ENCODE measurements at places on chromosomes 7 and 10.

DNA sequence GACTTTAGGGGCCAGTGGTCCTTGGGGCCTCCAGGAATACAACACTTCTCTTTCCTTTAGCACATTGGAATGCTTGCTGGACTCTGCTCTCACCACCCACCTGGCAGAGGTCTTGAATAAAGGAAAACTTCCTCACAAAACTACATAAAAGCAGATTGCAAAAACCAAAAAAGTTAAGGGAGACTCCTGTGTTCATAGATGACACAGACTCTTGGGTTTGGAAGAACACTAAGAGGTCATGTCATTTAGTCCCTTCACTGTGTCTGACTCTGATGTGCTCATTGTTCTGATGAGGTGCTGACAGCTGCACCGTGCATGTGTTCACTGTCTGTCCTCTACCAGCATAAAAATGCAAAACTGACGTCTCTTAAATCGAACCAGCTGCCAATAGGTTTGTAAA is 11.4 kb downstream of the BLNK start:
- DNase-seq = no peak

DNA sequence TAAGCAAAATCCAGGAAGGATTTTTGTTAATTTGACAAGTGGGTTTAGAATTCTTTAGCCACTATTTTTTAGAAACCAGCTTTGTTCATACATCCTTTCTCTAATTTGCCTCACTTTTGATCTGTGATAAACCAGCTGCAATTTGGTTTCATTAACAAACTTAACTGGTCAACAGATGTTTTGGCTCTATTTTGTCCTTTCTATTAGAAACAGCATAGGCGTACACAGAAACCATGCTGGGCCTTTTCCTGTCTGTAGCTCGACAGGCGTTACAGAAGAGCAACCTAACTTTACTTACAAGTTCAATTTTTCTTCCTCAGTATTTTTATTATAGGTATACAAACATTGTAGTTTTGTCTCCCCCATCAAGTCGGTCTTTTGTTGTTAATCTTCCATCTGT is 28.2 kb downstream of the KAT6B start:
- DNase-seq = no peak

GRCh38 chr7:134539380-134540004 is 9.4 kb upstream of the AKR1B15 start:
- no peak for DNase-seq

DNA sequence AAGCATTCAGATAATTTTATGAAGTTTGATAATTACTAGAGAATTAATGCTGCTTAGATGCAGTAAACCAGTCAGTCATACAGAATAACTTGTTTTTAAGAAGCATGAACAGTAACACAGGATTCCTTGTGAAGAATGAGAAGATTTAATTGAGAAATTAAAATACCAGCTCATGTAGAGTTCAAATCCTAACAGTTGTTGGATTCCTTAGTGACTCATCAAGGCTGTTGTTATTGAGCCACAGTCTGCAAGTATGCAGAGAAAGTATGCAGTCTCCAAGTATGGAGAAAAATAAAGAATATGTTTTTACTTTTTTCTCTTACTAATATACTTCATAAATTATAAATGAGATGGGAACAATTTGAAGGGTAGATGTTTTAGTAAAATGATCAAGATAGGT is 30.2 kb upstream of the CYP26C1 start:
- no peak for DNase-seq

DNA sequence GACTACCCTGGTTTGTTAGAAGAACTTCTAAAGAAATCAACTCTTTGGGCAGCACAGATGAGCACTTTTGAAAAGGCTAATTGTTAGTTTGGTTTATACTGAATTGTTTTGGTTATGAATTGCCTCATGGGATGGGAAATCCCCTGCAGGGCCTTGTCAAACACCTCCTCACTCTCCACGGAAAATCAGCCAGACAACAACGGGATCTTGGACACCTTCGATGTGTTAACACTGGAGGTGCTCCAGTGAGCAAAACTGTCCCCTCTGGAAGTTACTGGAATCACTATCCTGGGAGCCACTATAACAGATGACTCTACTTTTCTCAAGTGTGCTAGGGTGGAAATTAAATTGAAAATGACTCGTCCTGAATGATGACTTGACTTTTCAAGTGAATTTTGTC is 38.7 kb downstream of the CDK6 start:
- DNase-seq = no peak

- DNase-seq = no peak
Measured at GRCh38 chr10:25076506-25077177, 60.2 kb downstream of the THNSL1 start.

GRCh38 chr7:140544388-140544826 is 65.1 kb upstream of the MKRN1 start:
- no peak for DNase-seq

DNA sequence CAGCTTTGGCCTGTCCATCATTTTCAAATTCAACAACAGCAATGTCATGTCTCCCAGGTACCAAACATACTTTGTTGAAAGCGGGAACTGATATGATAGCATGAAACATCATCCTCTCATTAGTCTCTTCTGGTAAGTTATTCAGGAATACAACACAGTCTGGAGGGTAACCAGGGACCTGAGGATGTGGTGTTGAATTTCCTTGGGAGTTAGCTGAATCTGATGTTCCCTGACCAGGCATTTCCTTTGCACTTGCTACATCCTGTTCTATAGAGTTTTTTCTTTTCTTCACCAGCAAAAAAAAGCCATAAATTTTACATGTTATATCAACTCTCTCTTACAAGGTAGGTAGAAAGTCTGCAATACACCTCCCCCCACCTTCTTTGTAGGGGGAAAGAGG is 97.8 kb upstream of the AFAP1L2 start:
- DNase-seq = no peak

DNA sequence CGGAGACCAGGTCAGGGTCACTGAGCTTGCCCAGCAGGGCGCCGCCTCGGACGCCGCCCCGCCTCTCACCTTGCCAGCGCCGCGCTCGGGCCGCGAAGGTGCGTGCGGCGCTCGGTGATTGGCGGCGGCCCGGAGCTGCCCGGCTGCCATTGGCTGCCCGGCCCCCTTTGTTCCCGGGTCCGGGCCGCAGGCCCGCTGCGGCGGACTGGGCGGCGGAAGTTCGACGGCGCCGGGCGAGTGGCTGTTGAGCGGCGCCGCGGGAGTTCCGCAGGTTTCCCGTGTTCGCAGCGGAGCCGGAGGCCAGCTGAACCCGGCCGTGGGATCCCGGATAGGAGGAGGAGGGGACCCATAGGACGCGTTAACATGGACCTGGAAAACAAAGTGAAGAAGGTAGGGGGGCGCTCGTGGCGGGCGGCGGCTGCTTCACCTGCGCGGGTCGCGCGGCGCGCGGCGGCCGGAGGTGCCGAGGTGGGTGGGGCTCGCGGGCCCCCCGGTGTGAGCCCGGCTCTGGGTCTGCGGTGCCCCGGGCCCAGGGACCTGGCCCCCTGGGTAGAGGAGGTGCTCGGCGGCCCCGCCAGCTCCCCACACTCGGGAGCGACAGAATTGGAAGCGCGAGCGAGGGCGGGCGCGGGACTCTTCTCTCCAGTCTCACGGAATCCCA is at the start of gene TES:
TES (plus strand) TSS at position 195 of the 661 bp plus-strand sequence; CDS start at position 364, 169 bp downstream.
- peak; percentile 46 for DNase-seq

- DNase-seq = no peak
Measured at GRCh38 chr10:101145145-101145544, 14.0 kb downstream of the TLX1 start.

DNA sequence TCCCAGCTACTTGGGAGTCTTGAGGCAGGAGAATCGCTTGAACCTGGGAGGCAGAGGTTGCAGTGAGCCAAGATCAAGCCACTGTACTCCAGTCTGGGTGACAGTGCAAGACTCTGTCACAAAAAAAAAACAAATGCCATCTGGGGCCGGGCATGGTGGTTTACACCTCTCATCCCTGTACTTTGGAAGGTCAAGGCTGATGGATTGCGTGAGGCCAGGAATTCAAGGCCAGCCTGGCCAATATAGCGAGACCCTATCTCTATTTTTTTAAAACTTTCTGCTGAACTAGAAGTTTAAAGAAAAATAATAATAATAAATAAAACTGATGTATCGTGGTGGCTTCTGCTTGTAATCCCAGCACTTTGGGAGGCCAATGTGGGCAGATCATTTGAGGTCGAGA is 15.7 kb upstream of the RNF216 start:
- no peak for DNase-seq

GRCh38 chr7:128863433-128863989 is 855 bp downstream of the ATP6V1F start:
- peak; percentile 14 for DNase-seq

DNA sequence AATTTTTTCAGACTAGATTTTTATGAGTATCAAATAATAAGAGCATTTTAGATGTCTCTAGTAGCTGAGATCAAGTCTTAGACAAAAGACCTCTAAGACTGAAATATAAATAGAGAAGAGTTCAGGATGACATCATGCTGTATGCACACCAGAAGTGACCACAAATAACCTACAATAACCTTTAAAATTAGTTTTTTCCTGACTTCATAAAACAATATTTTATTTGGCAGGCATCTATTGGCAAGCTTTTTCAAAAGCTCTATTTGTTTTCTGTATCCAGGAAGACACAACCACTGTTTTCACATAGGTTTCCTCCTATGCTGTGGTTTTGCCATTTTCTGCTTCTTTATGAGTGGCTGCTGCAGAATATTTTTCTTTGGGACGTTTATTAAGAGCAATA is 359.1 kb downstream of the CRPPA start:
- no peak for DNase-seq

DNA sequence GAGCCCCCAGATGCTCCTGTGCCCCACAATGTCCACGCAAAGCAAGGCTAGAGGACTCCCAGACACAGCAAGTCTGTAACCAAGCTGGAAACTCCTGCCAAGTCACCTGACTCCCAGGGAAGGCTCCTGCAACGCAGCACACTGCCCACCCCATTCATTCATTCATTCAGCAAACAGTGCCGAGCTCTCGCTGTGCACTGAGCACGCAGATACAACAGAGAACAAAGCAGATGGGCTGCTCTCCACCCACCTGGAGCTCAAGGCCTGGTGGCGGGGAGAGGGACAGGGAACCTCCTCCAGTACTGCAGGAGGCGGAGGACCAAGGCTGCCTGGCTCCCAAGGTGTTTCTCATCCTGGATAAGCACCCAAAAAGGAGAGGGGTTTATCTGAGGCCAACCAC is 8.6 kb downstream of the KCNH2 start:
- DNase-seq = no peak

- no peak for DNase-seq
Measured at GRCh38 chr7:150800581-150801241, at the start of gene TMEM176A. TMEM176A (plus strand) TSS chr7:150800769; CDS start chr7:150801551, 782 bp downstream.

GRCh38 chr10:35613597-35614226 is 8.6 kb downstream of the GJD4 start:
- no peak for DNase-seq

DNA sequence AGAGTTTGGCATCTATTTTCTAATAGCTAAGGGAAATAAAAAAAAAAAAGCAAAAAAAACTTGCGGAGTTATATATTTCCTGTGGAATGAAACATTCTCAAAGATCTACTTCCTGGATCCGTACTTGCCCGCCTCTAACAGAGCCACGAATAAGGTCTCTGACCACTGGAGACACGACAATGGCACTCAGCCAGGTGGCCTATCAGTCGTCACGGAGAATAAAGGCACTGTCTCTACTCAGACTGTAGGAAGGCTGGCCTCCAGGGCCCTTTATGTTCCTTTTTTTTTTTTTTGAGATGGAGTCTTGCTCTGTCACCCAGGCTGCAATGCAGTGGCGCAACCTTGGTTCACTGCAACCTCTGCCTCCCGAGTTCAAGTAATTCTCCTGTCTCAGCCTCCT is 58.7 kb downstream of the RGS10 start:
- no peak for DNase-seq

GRCh38 chr10:88131511-88132139 is 268.2 kb downstream of the PTEN start:
- DNase-seq = no peak

GRCh38 chr7:18513343-18513742 is 17.8 kb downstream of the HDAC9 start:
- DNase-seq = no peak

GRCh38 chr7:22787951-22788350 is 34.7 kb downstream of the TOMM7 start:
- DNase-seq = no peak

- no peak for DNase-seq
Measured at GRCh38 chr7:958221-959200, 4.0 kb upstream of the ADAP1 start.

DNA sequence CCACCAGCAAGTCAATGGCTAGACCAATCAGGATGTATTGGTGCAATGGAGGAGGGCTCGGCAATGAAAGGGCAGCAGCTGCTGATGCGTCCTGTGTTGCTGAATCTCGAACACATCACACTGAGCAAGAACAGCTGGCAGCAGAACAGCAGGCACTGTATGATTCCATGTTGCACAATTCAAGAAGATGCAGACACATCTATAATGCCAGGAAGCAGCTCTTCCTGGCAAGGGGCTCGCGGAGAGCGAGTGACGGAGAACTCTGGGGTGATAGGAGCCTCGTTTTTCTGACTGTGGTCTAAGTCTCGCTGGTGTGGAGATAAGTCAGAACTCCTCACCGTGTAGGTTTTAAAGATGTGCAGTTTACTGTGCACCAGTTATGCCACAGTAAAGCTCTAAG is 24.8 kb upstream of the PFKP start:
- DNase-seq = no peak

DNA sequence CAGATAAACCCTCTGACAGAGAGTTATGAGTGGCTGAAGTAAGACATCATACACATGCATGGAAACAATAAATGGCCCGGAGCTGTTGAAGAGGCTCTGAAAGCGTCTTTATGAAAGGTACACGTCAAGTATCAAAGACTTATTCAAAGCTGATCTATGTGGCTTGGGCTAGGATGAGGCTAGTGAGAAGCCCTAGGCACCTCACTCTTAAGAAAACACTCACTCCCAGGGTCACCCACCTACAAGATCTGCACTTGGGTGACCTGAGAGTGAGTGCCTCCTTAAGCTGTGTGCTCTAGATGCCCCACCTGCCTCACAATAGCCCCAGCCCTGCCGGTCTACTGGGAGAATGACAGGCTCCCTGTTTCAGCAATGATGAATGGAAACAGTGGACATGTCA is 1.1 kb upstream of the GIMAP1 start:
- DNase-seq = no peak

DNA sequence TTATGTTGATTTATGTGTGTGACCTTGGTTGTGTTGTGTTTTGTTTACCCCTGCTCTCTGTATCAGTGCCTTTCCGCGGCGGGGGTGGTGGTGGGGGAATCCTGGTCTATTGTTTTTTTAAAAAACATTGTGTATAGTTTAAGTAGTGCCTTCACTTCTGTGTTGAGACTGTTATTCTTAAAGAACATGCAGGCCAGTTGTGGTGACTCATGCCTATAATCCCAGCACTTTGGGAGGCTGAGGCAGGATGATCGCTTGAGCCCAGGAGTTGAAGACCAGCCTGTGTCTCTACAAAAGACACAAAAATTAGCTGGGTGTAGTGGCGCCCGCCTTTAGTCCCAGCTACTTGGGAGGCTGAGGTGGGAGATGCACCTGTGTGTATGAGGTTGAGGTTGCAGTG is 429.0 kb upstream of the LRGUK start:
- no peak for DNase-seq

GRCh38 chr10:22250897-22251660 is 33.3 kb upstream of the EBLN1 start:
- no peak for DNase-seq

DNA sequence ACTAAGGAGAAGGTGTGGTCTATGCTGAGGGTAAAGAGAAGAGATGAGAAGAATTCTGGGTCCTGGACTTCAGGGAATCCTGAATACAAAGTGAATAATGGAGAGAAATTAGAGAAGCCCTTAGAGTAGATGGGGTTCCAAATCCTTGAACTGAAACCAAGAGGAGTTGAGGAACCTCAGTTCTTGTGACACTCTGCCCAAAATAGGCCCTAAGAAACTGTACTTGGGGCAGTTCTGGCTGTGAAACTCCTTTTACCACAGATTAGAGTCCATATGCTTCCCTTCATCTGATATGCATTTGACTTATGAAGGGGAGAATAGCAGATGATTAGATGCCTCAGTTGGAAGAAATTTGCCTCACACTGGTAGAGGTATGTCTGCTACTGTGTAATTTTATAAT is 19.0 kb downstream of the TES start:
- no peak for DNase-seq
